ELF-1 (cell line): ENCODE measurements at places on chromosomes 5 and 9.

DNA sequence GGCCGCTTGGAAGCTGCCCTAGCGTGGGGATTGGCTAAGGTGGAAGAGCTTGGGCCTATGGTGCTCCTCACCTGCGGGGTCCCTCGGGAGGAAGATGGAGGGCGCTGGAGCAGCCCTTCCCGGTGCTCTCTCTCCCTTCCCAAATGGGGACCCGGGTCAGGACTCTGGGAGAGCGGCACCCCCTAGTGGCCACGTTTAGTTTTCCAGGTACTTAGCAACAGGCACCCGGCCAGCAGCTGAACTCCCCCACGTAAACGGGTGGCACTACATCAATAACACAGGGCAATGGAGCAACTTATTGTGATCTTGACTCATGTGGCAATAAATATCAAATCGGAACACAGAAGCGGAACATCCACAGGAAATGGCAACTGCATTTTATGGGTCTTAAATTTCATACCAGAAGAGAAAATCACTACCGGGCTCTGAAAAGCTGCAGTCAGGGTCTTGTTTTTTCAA is 316.6 kb downstream of the AGTPBP1 start:
- DNase-seq, result peak; percentile 87

GRCh38 chr9:115985657-115986056 is 167.9 kb upstream of the PAPPA start:
- DNase-seq, result no peak

- no peak for DNase-seq
Measured at GRCh38 chr9:124598048-124598447, 90.8 kb upstream of the NR5A1 start.

GRCh38 chr9:32930486-32930885 is 70.9 kb downstream of the APTX start:
- no peak for DNase-seq

- no peak for DNase-seq
Measured at GRCh38 chr5:107470295-107470582, 200.5 kb downstream of the EFNA5 start.

- peak; percentile 36 for DNase-seq
Measured at GRCh38 chr5:128949847-128950546, 15.3 kb upstream of the SLC27A6 start.
